Lung (tissue), 17 donors: ENCODE measurements at places on chromosomes 2 and 18. TPM values are rescaled to one million over a fixed set of nuclear protein-coding genes. Genes with fewer than 3 reads are reported as not detected.

GRCh38 chr2:108154366-108155061 lies 85.3 kb upstream of the SULT1C3 start:
- H3K27ac ChIP-seq = no peak overlapping the region
- no peaks in the 10 kb centered on the region for H3K36me3 ChIP-seq
- H3K27me3 ChIP-seq = no peaks in the 10 kb centered on the region

- no peaks in the 10 kb centered on the region for H3K27me3 ChIP-seq
- H3K36me3 ChIP-seq = peaks cover 4% of the 10 kb centered on the region
- no peak overlapping the region for H3K27ac ChIP-seq
- DNase-seq = peak; percentile 65
- H3K4me3 ChIP-seq = no peak overlapping the region
- H3K4me1 ChIP-seq = peaks cover 43% of the 10 kb centered on the region
Observed at GRCh38 chr2:24121469-24121868, 1.7 kb downstream of the PFN4 start.

DNA sequence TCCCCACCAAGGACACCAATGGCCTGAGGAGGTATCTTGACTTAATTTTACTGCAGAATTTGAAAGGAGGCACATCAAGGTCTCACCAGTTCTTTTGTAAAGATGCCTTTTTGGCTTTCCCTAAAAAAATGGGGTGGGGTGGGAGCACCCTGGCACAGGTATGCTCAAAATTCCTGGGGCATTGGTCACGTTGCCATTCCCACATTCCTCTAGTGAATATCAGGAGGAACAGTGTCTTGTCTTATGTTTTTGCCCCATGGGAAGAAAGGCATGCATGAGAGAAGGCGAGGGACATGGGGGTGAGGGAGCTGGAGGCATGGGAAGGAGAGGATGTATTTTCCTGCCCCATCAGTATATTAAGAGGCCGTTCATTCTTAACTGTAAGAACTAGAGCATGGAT lies 275.3 kb downstream of the CMPK2 start:
- no peaks in the 10 kb centered on the region for H3K27me3 ChIP-seq
- H3K36me3 ChIP-seq = no peaks in the 10 kb centered on the region
- H3K4me1 ChIP-seq = no peaks in the 10 kb centered on the region
- H3K27ac ChIP-seq = no peak overlapping the region
- no peak overlapping the region for H3K4me3 ChIP-seq

GRCh38 chr2:8298783-8299182 lies 383.1 kb upstream of the ID2 start:
- H3K27ac ChIP-seq = no peak overlapping the region
- DNase-seq = peak; percentile 27
- H3K36me3 ChIP-seq = no peaks in the 10 kb centered on the region
- peaks cover 5% of the 10 kb centered on the region for H3K4me1 ChIP-seq

The KCNG2 gene
- 0.16 TPM for polyA plus RNA-seq

The PRSS56 gene
- polyA plus RNA-seq = not detected
